ENCODE measurements at places on chromosomes 13 and 19. TPM values are rescaled to one million over a fixed set of nuclear protein-coding genes. Genes with fewer than 3 reads are reported as not detected.

Gene F10
- total RNA-seq, result not detected

Gene USHBP1
- not detected for total RNA-seq

Gene ZNF524
- 25.2 TPM for total RNA-seq

DNA sequence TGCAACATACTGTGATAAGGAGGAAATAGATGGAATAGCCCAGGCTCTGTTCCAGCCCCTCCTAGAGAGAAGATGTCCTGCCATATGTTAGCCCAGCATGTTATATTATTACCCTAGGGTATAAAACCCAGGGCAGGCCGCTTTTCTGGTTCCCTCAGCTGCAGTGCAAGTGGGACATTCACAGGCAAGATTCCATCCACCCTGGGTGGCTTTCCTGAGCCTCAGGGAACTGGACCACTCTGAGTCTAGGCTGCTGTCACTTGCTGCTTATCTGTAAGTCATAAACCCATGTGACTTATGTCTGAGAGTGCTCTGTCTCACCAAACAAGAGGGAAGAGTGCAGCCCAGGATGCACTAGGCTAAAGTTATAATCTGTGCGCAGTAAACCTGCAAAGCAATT is 413.2 kb downstream of the MZT1 start:
- DNase-seq, result no peak

DNA sequence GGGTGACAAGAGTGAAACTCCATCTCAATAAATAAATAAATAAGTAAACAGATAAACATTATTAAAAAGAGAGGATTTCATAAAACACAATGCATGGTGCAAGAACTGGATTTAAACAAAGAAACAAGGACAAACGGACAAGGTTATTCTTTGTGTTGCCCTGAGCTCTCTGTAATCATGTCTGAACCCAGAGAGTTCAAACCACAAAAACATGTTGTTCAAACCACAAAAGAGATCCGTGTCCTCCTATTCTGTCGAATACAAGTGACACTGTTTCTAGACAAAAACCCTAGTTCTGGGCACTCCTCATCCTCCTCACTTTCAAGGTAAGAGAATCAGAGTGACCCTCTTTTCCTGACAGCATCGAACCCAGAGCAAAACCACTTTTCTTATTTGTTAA is 4.6 kb upstream of the TPRX2 start:
- no peak for DNase-seq
